ENCODE measurements at places on chromosomes 2 and 18.

DNA sequence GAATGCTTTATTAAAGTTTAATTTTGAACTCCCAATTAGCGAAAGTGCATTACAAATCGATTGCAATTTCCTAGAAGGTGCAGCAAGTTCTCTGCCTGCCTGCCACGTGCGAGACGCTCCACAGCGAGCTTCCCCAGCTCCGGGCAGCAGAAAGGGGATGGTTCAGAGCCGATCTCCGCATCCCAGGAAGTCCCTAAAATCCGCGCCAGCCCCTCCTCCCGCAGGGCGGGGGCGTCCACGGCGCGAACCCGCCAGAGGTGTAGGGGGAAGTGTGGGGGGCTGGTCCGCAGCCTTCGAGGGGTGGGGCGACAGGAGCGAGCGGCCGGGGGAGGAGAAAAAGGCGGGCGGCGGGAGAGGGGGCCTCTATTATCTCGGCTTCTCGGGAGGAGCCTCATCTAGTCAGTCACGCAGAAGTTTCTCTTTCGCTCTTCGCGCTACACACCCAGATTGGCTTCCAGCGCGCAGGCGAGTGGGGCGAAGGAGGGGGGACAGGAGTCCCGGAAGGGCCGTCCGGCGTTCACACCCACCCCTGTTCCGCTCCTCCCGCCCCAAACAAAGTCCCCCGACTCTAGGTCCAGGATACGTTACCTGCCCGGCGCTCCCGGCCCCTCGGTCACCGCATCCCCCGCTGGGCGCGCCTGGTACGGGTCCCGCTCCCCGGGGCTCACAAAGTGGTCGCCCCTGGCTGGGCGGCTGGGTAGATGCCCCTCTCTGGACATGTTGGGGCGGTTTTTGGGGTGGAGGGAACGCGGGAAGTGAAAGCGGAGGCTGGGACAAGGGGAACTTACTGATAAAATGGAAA, 9.1 kb upstream of the NR4A2 start:
- peak; percentile 97 for DNase-seq

GRCh38 chr2:170088776-170089175, 89.2 kb upstream of the MYO3B start:
- DNase-seq: no peak

DNA sequence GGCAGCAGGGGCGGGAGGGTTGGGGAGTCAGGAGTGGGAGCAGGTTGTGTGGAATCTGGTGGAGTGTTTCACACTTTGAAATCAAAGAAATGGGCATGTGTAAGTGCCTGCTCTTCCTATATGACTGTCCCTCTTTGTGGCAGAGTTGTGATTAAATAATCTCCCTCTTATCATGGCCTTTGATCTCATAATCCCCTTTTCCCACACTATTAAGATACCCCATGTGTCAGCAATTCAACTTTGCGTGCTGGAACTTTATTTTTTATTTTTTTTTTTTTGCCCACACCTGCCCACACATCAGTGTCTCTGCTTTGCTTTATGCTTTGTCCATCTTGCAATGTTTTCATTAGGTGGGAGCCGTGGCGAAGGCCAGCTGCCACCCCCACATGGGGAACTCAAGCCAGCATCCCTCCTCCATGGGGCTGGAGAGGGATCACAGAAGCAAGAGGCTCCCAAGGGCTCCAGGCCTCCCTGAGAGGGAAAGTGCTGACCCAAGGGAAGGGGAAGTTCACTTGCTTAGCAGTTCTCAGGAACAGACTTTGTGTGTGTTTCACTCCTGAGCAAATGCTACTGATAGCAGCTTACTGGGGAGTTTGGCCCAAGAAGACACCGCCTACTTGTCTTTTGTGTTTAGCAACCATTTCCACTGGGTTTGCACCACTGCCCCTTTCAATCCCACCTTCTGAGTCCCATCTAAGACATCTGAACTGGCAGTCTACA, 243.4 kb downstream of the BCL11A start:
- no peak for DNase-seq

- no peak for DNase-seq
Observed at GRCh38 chr2:620471-621302, 56.5 kb downstream of the TMEM18 start.

- no peak for DNase-seq
Observed at GRCh38 chr2:129888896-129889295, 90.6 kb upstream of the RAB6C start.

GRCh38 chr18:72869226-72870185, 1.7 kb upstream of the NETO1 start:
- DNase-seq: no peak

GRCh38 chr2:25228848-25229278, 60.5 kb upstream of the POMC start:
- peak; percentile 69 for DNase-seq

DNA sequence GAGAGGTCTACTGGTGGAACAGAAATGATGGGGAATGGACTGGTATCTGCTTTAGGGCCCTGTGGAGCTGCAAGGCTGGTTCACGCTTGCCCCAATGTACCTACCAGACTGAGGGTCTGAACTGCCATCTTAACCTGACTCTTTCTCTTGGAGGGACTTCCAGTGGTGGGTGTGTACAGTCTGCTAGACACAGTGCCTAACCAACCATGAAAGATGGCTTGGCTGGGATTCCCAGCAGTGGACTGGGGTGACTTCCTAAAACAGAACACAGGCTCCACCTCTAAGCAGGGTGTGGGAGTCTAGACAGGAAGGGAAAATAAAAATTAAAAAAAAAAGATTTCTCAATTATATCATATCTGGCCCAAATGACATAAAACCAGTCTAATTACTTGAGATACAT, 25.5 kb upstream of the MYO3B start:
- DNase-seq: no peak

- no peak for DNase-seq
Observed at GRCh38 chr2:199940373-199940772, 14.9 kb downstream of the TYW5 start.

DNA sequence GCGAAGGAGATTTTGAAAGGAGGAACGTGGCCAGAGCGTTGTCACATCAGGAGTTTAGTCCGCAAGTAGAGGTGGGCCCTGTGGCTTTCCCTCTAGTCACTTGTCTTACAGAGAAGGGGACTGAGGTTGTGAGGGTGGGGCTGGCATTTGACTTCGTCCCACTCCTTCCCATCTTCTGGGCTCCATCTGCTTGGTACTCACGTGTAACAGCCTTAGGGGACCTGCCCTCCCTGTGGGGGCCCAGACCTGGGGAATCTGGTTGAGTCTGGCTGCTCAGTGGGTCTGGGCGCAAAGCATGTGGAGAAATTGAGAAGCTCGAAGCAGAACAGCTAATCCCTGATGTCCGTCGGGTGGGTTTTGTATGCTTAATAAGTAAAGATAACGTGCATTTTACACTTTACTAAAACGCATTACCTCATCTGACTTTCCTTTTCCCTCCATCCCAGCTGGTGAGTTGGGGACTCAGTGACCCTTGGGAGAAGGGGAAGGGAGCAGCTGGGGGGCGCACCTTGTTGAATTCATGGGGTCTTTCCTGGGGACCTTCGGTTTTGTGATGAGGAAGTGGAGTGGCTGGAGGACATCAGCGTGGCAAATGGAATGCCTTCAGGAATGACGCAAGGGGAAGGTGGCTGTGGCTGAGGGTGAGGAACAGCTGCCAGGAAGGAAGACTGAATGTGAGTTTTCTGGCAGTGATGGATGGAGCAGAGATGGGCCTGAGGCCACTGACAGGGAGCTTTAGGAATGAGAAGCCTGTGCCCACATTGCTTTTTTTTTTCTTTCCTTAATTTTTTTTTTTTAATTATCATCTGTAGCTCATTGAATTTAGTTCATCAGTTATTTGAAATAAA, 44.8 kb downstream of the ASAP2 start:
- no peak for DNase-seq

- DNase-seq: peak; percentile 11
Observed at GRCh38 chr2:28206762-28207161, 185.9 kb upstream of the FOSL2 start.

DNA sequence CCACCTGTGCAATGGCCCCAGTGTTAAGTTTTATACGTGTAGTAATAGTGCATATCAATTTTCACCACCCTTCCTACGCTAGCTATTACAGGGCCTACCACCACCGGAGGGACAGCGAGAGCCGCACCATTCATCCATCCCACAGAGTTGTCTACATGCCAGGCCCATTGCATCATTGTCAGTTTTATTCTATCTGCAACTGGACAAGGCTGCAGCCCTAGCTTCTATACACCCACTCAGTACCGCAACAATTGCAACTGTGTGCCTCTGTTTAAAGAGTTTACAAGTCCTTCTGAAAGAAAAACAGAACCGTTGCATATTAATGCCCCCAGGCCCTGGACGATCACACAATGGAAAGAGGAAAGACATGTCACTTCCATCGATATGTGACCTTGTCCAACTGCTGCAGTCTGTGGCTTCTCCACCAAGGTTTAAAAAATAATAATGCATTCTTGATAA, 58.6 kb downstream of the ZEB2 start:
- no peak for DNase-seq

DNA sequence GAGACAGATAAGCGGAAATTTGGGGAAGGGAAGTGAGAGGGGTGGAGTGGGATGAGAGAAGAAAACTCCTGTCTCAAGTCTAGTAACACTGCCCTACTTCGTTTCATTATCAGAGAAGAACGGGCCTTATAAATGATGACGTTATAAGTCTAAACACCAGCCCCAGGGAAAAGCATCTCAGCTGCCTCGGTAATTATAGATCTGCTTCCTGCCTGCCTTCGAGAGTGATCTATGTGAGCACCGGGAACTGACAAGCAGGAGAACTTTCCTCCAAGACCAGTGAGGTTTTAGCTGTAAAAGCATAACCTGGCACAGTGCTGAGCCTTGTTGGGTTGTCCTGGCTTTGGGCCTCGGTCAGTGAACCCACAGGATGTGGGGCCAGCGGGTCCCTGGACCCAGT, 227.9 kb upstream of the SIX2 start:
- DNase-seq: no peak

GRCh38 chr2:70904371-70905216, 31.1 kb upstream of the ATP6V1B1 start:
- DNase-seq: no peak

DNA sequence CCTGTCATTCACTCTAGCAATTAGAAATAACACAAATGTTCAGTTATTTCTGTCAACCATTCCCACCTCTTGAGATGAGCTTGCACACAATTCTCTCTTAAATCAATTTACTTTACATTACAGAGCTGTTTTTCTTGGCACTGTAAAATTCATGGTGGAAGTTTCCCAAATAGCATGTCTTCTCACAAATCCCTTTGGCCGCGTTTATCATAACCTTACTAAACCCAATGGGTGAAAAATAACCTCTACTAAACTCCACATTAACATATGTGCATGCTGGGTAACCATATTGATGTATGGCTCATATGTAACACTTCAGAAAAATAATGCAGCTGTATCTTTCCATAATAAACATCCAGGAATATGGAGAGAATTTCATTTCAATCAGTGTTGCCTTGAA, 75.5 kb upstream of the SULT1C3 start:
- no peak for DNase-seq

DNA sequence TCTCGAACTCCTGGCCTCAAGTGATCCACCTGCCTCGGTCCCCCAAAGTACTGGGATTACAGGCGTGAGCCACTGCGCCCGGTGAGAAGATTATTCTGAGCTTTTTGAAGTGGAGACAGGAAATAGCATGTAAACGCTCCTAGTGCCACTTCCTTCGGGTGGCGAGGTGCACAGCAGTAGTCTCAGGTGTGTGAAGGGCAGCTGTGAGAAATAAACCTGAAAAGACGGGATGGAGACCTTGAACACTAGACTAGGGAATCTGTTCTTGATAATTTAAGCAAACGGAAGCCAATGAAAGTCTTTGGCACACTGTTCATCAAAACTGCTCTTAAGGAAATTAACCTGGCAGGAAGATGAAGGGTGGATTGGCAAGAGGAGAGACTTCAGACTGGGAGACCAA, 439 bp upstream of the PLEKHH2 start:
- no peak for DNase-seq

- no peak for DNase-seq
Observed at GRCh38 chr2:171146633-171147032, 14.1 kb downstream of the TLK1 start.

DNA sequence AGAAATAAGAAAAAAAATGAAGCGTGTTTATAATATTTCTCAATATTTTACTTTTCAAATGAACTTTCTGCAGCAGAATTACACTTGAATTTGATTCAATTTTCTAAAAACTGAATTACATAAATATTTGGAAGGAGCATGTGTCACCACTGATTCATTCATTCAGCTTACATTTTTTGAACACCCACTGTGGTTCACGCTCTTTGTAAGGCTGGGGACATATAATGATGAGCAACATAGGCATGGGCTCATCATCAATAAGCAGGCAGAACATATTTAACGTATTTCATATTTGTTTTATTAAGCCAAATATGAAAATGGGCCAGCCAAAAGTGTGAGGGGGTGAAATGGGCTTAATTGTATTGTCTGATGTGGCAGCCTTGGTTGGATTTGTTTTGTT, 209.1 kb downstream of the CTNNA2 start:
- DNase-seq: no peak

DNA sequence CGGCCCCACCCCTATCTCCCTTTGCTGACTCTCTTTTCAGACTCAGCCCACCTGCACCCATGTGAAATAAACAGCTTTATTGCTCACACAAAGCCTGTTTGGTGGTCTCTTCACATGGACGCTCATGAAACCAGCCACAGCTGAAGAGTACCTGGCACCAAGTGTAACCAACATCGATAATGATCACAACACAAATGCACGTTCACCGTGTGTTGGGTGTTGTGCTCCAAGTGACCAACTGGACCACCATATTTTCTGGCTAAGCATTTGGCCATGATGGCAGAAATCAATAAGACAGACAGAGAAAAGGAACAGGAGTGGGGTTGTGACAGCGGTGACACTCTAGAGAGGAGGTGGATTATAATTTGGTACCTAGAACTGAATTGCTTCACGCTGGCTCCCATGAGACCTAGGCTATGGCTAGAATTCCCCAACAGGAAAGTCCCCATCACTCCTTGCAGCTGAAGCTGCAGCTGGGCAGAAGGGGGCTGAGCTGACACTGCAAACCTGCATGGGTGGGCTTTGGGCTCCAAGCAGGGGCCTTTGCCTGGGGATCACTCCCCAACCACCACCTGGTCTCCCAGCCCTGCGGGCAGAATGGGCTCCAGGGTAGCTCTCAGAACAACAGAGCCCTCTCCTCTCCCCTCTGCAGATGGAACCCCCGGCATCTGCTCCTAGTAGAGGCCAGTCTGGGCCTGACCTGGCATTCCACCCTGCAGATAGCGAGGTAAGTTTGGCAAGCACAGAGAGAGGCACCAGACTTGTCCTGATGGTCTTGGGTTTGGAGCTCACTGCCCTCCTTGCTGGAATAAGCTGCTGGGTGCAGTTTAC, 14.6 kb upstream of the LRRFIP1 start:
- no peak for DNase-seq

DNA sequence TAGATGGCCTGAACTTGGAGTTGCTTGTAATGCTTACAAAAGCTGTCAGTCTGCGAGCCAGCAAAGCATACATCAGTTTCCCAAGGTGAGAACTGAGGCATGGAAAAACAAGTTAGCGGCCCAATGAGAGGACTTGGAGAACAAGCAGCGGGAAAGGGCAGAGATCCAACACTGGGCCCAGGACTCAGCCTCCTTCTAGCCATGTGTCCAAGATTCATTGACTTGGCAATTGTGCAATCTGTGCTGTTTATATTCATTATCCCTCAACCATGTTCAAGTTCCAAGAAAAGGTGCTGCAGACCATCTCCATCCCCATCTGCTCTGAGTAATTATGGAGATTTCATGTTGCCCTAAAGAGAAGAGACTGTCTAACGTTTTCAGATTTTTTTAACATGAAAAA, 187.4 kb downstream of the ALK start:
- no peak for DNase-seq
